Smooth muscle cell of the brain vasculature (primary cell): ENCODE measurements at places on chromosomes 2 and 18.
A peak's percentile ranks its signal among the peaks of the same experiment; 100 is the strongest.

- DNase-seq: peak; percentile 86
These were observed 46.7 kb downstream of the ARHGAP28 start for GRCh38 chr18:6776188-6776587.

DNA sequence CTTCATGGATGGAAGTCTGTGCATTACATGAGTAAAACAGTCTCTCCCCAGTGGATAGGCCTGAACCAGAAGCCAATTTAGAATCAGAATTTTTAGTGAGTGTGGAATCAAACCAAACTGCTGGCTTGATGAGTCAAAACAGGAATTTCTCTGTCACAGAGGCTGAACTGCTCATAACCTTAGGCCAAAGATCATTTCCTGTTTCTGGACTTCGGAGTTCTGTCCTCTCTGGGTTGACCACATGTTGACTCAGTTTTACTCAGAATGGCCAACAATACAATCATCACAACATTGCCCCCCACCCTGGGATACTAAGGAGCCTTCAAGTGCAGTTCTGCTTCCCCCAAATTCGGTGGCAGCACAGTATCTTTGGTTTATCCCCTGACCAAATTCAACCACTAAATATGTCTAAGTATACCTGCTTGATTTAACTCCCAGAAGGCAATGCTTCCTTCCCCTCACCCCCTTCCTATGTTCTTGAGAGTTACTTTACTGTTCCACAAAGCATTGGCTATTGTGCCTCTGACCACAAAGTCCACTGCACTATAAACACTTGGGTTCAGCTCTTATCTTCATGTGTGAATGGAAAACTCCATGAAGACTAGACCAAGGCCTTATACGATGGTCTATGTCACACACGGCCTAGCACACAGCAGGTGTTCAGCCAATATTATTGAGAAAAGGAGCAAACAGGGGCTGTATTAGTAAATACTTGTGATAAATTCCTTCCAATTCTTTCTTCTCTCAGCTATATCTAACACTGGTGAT lies 67.8 kb downstream of the NXPH2 start:
- no peak for DNase-seq

GRCh38 chr18:4524096-4524495 lies 69.0 kb upstream of the DLGAP1 start:
- DNase-seq: no peak

- DNase-seq: no peak
These were observed 106.9 kb downstream of the HDAC4 start for GRCh38 chr2:239293775-239294430.

- no peak for DNase-seq
These were observed 1069.2 kb upstream of the CHAC2 start for GRCh38 chr2:52698408-52698807.

GRCh38 chr2:190210471-190210870 lies 109.2 kb downstream of the HIBCH start:
- no peak for DNase-seq

GRCh38 chr2:74080346-74080745 lies 67.4 kb downstream of the BOLA3 start:
- DNase-seq: no peak

GRCh38 chr2:236352761-236353593 lies 88.8 kb upstream of the ASB18 start:
- DNase-seq: no peak

GRCh38 chr2:193112986-193113385 lies 918.3 kb upstream of the TMEFF2 start:
- no peak for DNase-seq

- no peak for DNase-seq
These were observed 49.3 kb downstream of the TNP1 start for GRCh38 chr2:216810399-216811160.

DNA sequence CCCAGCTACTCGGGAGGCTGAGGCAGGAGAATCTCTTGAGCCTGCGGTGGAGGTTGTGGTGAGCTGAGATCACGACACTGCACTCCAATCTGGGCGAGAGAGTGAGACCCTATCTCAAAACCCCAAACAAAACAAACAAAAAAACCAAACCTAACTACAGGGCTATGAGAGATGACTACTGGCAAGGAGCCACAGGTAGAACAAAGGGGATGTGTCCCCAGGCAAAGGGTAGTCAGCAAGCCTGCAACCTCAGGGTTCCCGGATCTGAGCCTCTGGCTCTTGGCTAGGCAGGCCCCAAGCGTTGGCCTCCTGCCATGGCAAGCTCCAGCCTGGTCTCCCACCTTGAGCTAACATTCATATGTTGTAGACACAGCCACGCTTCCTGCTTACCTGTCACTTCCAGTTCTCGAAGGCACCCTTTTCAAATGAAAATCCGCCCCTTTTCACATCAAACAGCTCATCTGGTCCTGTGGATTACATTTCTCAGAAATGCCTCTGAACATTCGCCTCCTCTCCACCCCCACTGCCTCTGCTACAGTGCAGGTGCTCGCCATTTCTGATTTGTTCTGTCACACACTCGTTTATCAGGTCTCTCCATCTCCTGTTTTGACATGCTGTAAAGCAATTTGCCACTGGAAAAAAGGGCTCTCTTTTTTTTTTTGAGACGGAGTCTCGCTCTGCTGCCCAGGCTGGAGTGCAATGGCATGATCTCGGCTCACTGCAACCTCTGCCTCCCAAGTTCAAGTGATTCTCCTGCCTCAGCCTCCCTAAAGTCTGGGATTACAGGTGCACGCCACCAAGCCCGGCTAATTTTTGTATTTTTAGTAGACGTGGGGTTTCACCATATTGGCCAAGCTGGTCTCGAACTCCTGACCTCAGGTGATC lies 13.1 kb upstream of the ACTR3 start:
- DNase-seq: no peak

GRCh38 chr18:47912343-47912742 lies 18.1 kb downstream of the SMAD2 start:
- DNase-seq: no peak

DNA sequence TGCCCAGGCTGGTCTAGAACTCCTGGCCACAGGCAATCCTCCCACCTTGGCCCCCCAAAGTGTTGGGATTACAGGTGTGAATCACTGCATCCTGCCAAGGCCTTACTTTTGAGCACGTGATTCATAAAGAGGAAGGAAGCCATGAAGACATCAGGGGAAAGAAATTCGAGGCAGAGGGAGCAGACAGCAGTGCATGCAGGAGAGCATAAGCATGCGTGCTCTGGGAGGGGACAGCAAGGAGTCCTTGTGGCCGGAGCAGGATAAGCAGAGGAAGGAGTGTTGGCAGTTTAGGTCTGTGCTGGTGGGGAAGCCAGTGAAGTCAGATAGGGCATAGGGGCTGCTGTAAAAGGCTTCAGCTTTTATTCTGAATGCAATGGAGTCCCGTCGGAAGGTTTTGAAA lies 400.5 kb upstream of the RAB12 start:
- DNase-seq: no peak

GRCh38 chr18:7666195-7666776 lies 99.2 kb downstream of the PTPRM start:
- DNase-seq: no peak

DNA sequence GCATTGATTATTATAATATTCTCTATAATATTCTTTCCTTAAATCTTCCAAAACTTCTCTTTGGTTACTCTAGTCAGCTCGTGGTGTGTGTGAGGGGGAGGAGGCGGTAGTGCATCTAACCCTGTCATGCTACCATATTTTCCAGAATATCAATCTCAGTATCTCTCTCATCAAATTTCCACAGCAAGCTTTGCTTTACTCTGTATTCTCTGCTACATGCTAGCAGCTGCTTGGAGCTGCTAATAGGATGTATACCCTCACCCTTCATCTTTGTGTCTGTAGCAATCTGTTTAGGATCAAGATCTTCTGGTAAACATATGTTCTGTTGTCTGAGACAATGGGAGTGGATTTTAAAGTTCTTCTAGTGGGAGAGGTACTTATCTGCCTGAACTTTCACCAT lies 303.8 kb upstream of the KLHL14 start:
- DNase-seq: no peak

GRCh38 chr2:221514305-221515040 lies 57.6 kb downstream of the EPHA4 start:
- DNase-seq: no peak

- DNase-seq: no peak
These were observed 72.6 kb upstream of the FIGN start for GRCh38 chr2:163808406-163808805.

DNA sequence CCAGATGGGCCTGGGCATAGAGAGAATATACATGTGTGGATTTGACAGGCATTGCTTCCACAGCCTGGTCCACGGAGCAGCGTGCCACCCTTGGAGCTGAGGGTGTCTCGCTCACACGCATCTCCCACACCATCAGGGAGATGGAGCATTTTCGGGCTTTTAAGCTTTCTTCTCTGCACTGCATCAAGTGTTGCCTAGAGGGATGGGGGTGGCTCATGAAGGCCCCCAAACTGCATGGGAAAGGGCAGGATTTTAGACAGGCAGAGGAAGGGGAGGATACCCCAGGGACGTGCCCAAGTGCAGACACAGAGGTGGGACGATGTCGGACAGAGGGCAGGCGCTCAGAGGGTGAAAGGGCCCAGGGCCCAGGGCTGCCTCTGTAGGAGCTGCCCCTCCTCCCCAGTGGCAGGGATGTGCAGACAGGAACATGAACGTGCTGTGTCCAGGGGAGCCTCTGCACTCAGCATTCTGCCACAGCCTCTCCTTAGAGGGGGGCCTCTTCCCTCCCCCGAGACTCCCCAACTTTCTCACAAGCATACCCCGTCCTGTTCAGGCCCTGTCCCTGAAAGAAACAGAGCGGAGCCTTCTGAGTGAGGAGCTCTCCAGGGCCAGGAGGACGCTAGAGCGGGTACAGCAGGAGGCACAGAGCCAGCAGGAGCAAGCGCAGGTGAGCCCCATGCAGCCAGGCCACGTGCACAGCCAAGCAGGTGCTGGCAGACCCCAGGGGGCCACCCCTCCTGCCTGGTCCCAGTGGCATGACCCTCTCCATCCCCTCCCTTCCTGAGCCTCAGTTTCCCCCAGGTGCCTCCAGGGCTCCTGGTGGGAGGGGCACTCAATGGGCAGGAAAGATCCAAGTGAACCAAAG lies 42.9 kb upstream of the SNED1 start:
- DNase-seq: no peak

DNA sequence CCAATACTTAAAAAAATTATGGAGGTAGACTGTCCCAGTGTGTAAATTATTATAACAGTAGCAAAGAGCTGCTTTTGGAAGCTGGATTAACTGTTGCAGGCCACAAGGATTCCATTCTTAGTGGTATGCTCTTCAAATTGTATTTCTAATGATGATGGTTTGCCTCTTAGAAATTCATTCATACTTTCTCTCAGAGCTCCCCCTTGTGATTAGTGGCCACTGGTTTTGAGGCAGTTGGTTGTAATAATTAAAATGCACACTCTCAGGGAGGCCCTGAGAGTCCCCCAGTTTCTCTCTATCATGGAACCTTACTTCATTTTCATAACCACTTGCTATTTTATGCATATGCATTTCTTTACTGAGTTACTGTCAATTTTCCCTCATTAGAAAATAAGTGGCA lies 122.5 kb downstream of the PLA2R1 start:
- DNase-seq: no peak
